ENCODE measurements at places on chromosomes 13 and 19. TPM values are rescaled to one million over a fixed set of nuclear protein-coding genes. Genes with fewer than 3 reads are reported as not detected.

Gene GTF3A
- total RNA-seq, result 184 TPM

Gene ACP7
- total RNA-seq, result not detected

Gene ATP8B3
- total RNA-seq, result 5.0 TPM

Gene RASIP1
- 4.1 TPM for total RNA-seq

Gene GAPDHS
- total RNA-seq, result not detected

Gene FBXO27
- 8.4 TPM for total RNA-seq

Gene TTYH1
- not detected for total RNA-seq

Gene RASL11A
- 66.6 TPM for total RNA-seq

Gene PLK5
- not detected for total RNA-seq

Gene ZNF835
- total RNA-seq, result not detected

Gene CYP4F3
- total RNA-seq, result not detected

Gene KLK5
- total RNA-seq, result not detected

Gene OR7A5
- total RNA-seq, result not detected

Gene RGL3
- total RNA-seq, result not detected
